ENCODE measurements at places on chromosomes 6 and 20.

GRCh38 chr6:4809999-4810918, 34.1 kb downstream of the CDYL start:
- no peak for DNase-seq

DNA sequence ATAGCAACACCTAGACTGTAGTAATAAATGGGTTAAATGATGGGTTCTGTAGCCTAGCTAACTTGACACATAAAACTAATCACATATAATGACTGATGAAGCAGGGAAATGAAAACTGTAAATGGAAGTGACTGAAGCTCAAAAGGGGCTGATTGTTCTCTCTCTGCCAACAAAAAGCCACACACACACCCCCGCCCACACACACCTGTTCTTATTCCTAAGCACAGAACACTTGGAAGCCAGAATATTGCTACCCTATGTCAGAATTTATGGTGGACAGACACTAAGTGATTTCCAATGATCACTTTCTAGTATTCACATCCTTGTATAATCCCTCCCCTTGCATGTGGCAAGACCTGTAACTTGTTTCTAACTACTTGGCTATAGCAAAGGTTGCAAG, 603.5 kb downstream of the UTRN start:
- DNase-seq, result no peak

GRCh38 chr20:10771435-10772140, 97.8 kb upstream of the JAG1 start:
- no peak for DNase-seq

GRCh38 chr20:63978319-63979228, 868 bp downstream of the SAMD10 start:
- peak; percentile 49 for DNase-seq

- DNase-seq, result no peak
Observed at GRCh38 chr6:159817951-159818739, 18.1 kb downstream of the PNLDC1 start.

DNA sequence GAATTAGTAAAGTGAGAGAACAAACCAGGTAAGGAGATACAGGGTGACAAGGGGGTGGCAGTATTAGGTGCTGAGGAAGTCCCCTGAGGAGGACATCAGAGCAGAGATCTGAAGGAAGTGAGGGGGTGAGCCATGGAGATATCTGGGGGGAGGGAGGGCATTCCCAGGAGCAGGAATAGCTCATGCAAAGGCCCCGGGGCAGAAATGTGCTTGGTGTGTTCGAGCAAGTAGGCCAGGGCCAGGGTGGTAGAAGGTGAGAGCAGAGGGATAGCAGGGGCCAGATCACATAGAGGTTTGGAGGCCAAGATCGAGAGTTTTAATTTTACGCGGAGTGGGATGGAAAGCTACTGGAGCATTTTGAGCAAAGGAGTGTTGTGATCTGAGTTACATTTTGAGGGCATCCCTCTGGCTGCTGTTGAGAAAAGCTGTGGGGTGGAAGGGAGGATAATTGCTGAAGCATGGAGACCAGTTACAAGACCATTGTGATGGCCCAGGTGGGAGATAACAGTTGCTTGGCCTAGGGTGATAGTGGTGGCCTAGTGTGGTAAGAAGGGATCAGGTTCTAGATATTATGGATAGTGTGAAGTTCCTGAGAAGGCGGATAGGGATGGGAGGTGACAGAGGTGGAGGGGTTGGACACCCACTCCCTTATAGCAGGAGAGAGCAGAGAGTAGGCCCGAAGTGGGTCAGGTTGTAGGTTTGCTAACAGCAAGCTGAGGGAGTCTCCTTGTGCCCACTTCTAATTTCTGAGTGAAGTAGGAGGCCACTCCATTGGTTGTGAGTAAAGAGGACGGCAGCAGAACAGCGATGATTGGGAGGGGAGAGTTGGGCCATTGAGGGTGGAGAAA, 10.2 kb downstream of the ARFGEF2 start:
- no peak for DNase-seq

GRCh38 chr20:22180244-22180643, 404.1 kb downstream of the FOXA2 start:
- no peak for DNase-seq

- DNase-seq, result no peak
Observed at GRCh38 chr6:169806701-169807100, 55.3 kb downstream of the ERMARD start.

GRCh38 chr6:154572556-154572955, 62.1 kb upstream of the CNKSR3 start:
- no peak for DNase-seq

GRCh38 chr20:32158351-32158750, 48.8 kb downstream of the TM9SF4 start:
- no peak for DNase-seq
